ENCODE measurements at places on chromosomes 12 and 14.

GRCh38 chr12:89857652-89858274 lies 149.1 kb upstream of the ATP2B1 start:
- DNase-seq, result no peak

DNA sequence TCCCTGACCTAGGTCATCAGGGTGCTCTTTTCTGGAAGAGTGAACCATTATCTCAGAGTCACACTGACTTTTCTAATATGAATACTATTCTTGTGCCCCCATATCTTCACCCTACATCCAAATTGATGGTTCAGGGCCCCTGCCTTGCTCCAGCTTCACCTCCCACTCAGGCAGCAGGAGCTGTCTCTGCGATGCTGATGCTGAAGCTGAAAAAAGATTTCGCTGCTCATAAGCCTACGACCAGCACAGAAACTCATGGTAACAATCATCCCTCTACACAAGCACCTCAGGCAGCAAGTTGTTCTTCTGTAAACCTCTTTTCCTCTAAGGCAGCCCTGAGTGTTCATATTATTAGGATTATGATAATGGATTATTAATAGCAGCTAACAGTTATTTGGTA lies 3.2 kb downstream of the ARF3 start:
- DNase-seq, result no peak

GRCh38 chr14:61456720-61457119 lies 135.3 kb downstream of the PRKCH start:
- peak; percentile 78 for DNase-seq

DNA sequence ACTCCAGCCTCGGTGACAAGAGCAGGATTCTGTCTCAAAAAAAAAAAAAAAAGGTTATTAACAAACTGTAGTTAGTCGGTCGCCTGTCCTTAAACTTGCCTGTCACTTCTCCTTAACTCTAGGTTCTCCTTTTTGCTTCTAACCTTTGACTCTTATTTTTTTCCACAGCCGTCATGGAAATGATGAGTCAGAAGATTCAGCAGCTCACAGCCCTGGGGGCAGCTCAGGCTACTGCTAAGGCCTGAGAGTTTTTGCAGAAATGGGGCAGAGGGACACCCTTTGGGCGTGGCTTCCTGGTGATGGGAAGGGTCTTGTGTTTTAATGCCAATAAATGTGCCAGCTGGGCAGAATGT lies 418 bp upstream of the MYG1 start:
- DNase-seq, result peak; percentile 93

GRCh38 chr14:106845286-106846087 lies 1319.1 kb downstream of the TMEM121 start:
- DNase-seq, result no peak

GRCh38 chr14:60817113-60817512 lies 82.6 kb downstream of the MNAT1 start:
- no peak for DNase-seq

GRCh38 chr12:99493197-99493596 lies 154.4 kb upstream of the GARIN6 start:
- DNase-seq, result no peak

All from EH (cell line).